ENCODE measurements at places on chromosomes 1 and 21.
A peak's percentile ranks its signal among the peaks of the same experiment; 100 is the strongest.

DNA sequence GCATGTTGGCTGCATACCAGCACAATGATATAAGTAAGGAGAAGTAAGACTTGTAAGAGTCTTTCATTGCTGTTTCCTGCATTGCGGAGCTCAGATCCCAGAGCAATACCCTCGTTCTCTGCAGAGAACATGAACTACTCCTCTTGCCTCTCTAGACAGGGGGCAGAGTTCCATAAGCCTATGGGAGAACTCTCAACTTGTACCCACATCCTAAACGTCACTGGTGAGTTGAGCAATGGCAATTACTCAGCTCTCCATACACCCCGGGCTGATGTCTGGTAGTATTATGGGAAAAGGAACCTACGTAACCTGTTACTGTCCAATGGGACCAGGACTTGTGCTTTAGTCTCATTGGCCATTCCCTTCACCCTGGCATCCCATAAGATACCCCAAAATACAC is 27.3 kb upstream of the ZNF496 start:
- DNase-seq, result no peak

GRCh38 chr1:217388522-217389065 is 242.3 kb downstream of the GPATCH2 start:
- no peak for DNase-seq

DNA sequence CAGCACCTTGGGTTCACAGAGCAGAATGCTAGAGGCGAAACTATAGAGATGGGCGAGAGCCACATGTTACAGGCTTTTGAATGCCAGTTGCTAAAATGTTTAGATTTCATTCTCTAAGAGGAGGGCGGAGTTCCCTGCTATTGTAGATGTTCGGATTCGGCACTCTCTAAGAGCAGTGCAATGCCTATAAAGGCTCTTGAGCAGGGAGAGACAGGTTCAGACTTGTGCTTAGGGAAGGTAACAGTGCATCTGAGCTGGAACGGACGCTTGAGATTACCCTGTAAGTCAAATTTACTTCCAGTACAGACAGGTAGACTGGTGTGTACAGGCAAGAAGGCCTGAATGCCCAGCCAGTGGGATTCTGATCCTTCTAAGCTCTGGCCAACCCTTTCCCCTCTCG is 15.3 kb downstream of the LURAP1 start:
- DNase-seq, result no peak

GRCh38 chr1:39654291-39654690 is 14.8 kb upstream of the HEYL start:
- no peak for DNase-seq

DNA sequence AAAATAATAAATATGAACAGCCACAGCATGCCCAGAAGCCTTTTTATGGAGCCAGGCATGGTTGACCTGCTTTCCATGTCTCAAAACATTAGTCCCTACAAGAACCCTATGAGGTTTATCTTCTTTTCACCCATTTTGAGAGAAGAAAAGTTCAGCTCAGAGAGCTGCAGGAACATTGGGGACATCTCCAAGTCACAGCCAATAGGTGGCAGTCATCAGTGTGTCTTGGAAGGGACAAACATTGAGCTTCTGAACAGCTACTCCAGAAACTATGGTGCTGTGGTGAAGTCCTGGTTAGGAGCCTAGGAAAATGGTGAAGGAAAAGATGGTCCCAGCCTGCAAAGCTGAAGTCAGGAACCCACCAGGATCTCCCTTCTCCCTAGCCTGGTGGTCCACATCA is 73.6 kb downstream of the JMJD4 start:
- no peak for DNase-seq

DNA sequence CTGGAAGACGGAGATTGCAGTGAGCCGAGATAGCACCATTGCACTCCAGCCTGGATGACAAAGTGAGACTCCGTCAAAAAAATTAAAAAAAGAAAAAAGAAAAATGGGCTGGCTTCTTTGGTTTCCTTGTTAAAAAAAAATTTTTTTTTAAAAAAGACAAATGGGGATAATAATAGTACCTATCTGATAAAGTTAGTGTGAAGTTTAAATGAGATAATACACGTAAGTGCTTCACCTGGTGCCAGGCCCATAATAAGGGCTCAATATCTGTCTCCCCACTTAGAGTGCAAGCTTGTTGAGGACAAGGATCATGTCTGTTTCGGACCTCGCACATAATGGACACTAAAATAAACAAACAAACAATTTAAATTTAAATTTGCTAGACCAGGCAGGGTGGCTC is 30.0 kb upstream of the HTR1D start:
- DNase-seq, result no peak

DNA sequence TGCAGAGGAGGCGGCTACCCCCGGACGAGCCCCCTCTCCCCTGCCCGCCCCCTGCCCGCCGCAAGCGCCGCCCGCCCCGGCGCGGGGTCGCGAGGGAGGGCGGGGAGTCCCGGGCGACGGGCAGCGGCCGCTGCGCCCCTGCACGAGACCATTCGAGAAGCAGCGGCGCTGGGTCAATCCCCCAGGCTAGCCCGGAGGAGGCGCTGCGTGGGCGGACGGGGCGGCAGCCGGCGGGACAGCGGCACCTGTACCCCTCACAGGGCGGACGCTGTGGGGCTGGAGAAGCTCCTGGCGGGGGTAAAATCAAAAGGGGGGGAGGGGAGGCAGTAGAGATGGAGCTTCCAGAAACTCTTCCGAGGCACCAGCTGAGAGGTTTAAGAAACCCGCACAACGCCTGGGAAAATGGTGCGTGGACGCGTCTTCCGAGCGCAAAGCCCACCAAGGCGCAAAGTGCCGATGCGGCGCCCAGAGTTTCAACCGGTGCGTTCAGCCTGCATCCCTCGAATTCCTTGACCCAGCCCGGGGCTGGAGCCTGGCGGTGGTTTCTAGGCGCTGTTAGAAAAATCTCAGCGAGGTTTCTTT is at the start of gene PLPPR5:
PLPPR5 (minus strand) TSS at position 1 of the 582 bp plus-strand sequence. CDS start 190 bp downstream, outside the sequence.
- no peak for DNase-seq

- DNase-seq, result no peak
Measured at GRCh38 chr1:27574871-27575831, 28.8 kb downstream of the AHDC1 start.

- DNase-seq, result no peak
Measured at GRCh38 chr1:54557671-54558355, 9.8 kb downstream of the ACOT11 start.

DNA sequence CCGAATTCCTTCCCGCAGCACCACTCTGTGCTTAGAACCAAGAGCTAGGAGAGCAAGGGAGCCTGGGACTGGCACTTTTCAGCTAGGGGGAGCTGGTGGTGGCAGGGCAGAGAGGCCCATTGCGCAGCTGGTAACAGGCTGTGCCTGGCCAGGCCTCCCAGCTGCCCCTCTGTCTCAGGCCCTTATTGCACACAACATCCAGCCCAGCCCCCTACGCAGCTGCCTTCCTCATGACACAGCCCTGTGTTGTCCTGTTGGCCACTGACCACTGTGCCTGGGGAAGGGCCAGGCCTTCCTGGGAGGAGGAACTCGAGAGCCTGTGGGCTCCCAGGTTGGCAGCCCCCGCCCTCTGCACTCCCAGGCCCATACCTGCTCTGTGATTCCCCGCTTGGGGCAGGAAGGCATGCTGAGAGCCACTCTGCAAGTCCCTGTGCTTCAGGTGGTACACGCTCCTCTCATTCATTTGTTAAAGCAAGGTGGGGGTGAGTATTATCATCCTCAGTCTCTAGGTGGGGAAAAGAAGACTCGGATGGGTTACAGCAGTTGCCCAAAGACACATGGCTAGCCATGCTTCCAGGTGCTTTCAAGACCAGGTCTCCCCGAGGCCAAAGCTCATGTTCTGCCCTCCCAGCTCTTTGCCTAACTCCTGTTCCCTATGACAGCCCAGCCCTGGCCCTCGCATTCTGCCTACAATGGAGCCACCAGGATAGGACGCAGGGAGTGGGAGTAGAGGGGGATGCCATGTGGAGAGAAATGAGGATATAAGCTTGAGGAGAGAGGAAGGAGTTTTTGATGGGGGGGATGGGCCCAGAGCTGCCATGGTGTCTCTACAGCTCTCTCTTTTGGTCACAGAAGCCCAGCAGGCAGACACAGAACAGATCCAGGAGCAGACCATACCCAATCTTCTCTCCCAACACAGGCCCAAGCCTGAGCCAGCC is 81.8 kb downstream of the TMEM53 start:
- DNase-seq, result no peak

DNA sequence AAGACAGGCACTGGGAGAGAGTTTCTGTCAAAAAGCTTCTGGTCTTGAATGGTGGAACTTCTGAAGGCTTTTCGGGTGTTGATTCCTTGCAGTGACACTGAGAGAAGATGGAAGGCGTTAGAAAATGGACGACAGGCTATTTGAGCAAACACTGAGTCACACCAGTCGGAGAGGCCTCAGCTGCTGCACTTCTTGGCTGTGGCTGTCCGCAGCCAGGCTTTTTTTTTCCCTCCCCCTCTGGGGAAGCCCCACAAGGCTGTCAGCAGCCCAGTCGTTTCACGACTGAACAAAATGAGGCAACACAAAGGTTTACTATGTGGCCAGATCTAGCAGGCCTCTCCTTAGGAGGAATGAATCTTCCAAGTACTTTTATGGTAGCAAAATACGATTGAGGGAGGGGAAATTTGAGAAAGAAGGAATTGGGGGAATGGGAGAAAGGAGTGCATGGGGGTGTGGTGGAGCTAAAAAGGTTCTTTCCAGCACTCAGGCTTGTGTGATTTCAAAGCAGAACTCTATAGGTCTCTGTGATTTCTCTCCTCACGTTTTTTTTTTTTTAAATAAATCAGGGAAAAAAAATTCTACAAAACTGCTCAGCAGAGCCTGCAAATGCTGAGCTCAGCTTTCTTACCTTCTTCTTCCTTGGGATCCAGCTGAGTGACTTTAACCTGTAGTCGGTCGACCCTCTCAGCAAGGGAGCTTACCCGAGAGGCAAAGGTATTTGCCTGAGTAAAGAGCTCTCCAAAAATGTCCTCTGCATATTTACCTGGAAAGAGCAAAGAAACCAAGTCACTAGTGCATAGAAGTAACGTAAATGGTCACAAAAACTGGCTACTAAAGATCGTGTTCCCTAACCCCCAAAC is 26.1 kb downstream of the GPR3 start:
- peak; percentile 72 for DNase-seq

GRCh38 chr1:2840036-2840809 is 38.7 kb upstream of the TTC34 start:
- peak; percentile 58 for DNase-seq

DNA sequence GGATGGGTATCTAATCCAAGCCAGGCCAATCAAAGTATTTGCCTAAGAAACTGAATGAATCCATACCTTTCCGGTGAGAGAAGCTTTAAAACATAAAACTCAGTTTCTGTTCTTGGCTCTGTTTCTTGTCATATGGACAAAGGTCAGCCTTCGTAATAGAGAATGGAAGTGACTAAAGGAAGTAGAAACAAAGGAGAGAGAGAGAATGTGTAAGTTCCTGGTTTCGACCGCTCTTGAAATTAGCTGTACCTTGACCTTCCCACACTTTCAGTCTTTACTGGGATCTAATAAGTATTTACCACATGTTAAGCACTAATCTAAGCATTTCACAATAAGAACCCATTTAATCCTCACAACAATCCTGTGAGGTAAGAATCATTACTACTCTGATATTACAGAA is 19.6 kb upstream of the CLCA4 start:
- no peak for DNase-seq

DNA sequence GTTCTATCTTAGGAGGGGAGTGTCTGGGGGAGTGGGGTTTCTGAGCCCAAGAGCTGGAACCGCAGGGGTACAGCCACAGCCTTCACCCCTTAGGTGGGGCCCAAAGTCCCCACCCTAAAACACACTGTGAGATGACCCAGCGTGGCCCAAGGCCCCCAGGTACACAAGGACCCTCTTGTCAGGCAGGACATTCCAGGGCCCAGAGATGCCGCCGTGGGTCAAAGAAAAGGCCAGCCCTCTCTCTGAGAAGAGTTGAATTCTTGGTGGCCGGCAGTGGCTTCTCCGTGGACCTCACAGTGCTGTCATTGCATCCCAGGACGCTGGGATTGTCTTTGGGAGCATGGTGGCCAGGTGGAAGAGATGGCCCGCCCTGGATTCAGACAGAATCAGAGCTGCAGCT is 176.3 kb upstream of the C1orf174 start:
- no peak for DNase-seq

- DNase-seq, result no peak
Measured at GRCh38 chr1:72285074-72285425, 2.7 kb upstream of the NEGR1 start.

DNA sequence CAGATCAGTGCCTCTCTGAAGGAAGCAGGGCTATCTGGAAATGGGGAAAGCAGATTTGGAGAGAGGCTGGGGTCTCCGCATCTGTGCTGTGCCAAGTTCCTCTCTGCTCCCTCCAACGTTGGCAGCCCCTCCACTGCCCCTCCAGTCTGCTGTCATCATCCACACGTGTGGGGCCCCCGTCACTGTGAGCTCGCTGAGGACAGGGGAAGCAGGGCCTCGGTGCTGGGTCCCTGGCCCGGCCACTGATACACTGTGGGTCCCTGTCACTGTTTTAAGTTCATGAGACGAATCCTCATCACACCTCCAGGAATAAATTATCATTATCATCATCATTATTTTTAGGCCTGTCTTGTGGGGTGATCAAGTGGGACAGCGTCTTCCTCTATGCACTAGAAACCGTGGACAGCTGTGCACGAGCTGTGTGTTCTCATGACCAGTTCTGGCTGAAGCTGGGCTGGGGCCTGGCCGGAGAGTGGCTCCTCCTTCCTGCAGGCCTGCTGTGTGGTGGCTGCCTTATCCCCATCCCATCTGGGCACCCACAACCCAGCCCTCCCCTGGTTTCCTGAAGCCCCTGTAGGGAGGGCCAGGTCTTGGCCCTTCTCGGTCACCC is 52.2 kb downstream of the DMRTB1 start:
- no peak for DNase-seq

- DNase-seq, result no peak
Measured at GRCh38 chr1:226733876-226734275, 5.2 kb downstream of the ITPKB start.

- no peak for DNase-seq
Measured at GRCh38 chr1:44895919-44896734, 53.1 kb upstream of the PTCH2 start.

GRCh38 chr1:192877283-192877886 is 68.5 kb downstream of the RGS2 start:
- no peak for DNase-seq

DNA sequence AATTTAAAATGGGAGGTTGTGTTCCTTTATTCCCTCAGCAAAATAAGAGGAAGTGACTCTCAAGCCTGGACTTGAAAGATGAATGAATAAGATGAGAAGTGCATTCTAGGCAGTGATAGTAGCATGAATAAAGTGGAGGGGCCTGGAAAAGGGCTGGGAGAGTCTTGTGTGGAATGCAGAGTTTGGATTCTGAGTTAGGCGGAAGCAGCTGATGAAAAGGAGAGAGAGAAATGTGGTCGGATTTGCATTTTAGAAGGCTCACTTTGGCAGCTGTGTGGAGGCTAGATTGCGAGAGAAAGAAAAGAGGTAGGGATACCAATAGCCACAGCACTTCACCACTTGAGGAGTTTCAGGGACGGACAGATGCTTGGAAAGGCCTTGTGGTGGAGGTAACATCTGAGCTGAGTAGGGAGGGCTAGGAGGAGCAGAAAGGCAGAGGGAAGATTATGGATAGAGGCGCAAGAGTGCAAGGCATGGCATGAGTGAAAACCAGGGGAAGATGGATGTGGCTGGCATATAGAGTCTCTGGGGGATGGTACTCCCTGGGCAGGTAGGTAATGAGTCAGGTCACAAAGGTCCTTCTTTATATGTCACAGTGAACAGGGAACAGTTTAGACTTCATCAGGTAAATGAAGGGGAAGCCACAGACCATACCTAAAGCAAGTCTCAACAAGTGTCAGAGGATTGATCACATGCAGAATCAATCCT is 59.6 kb downstream of the ST3GAL3 start:
- no peak for DNase-seq
